Pancreas (tissue), 10 donors: ENCODE measurements at places on chromosomes 4 and X. TPM values are rescaled to one million over a fixed set of nuclear protein-coding genes. Genes with fewer than 3 reads are reported as not detected.

Gene EGFL6
- polyA plus RNA-seq, result not detected

Gene ZRSR2
- polyA plus RNA-seq, result 15.2 TPM

Gene CT45A1
- polyA plus RNA-seq, result not detected

Gene UGT8
- 1.5 TPM for polyA plus RNA-seq

Gene NSG1
- 0.95 TPM for polyA plus RNA-seq

Gene HTR2C
- polyA plus RNA-seq, result not detected

Gene GPR78
- 0.02 TPM for polyA plus RNA-seq

Gene DGAT2L6
- not detected for polyA plus RNA-seq

Gene SPANXC
- not detected for polyA plus RNA-seq

Gene CCDC149
- 14.3 TPM for polyA plus RNA-seq

Gene POU4F2
- polyA plus RNA-seq, result not detected
